Thymus (tissue), 14 donors: ENCODE measurements at places on chromosomes 1 and 21. TPM values are rescaled to one million over a fixed set of nuclear protein-coding genes. Genes with fewer than 3 reads are reported as not detected.

ELAPOR1 gene
- 1.3 TPM for total RNA-seq

KRTAP12-2 gene
- not detected for total RNA-seq

PRRX1 gene
- 17.1 TPM for total RNA-seq

DCDC2B gene
- total RNA-seq: not detected

ERI3 gene
- total RNA-seq: 42.4 TPM

CTSE gene
- total RNA-seq: 1.4 TPM

GIPC2 gene
- 0.28 TPM for total RNA-seq

GPR3 gene
- total RNA-seq: 0.09 TPM

CYB561D1 gene
- total RNA-seq: 3.3 TPM

LYPD8 gene
- total RNA-seq: 0.05 TPM

MAP7D1 gene
- 31.9 TPM for total RNA-seq

S100A9 gene
- 281 TPM for total RNA-seq

SLC16A4 gene
- 0.71 TPM for total RNA-seq
